ENCODE measurements at places on chromosomes 13 and 19. TPM values are rescaled to one million over a fixed set of nuclear protein-coding genes. Genes with fewer than 3 reads are reported as not detected.
A peak's percentile ranks its signal among the peaks of the same experiment; 100 is the strongest.

GRCh38 chr19:39996218-39996810, 546 bp upstream of the ZNF546 start:
- peak; percentile 65 for DNase-seq

GRCh38 chr19:7427944-7428343, 60.9 kb downstream of the PEX11G start:
- no peak for DNase-seq

GRCh38 chr13:27130979-27131623, 40.5 kb downstream of the USP12 start:
- DNase-seq = peak; percentile 99

GRCh38 chr13:100987948-100988347, 313.4 kb upstream of the TMTC4 start:
- DNase-seq = no peak

DNA sequence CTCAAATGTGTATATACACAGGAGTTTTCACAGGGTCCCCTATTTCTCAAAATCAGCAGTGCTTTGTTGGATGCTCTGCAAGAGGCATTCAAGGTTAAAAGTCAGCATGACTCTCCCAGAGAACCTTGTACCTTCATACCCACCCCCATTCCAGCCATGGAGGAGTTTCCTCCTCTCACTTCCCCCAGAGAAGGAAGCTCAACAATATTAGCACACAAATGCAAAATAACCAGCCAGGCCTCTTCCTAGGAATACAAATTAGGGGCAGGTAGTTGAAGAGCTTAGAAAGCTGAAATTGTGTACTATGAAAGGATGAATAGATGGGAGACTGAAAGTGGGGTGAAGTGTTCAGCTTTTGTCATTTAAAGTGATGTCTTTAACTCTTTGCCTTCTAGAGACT, 43.8 kb downstream of the SPRY2 start:
- DNase-seq = no peak

- DNase-seq = no peak
Measured at GRCh38 chr19:6806488-6806887, 34.0 kb downstream of the VAV1 start.

GRCh38 chr19:8675066-8675465, 23.5 kb downstream of the ACTL9 start:
- DNase-seq = no peak

GRCh38 chr19:1356508-1356865, 27.2 kb upstream of the NDUFS7 start:
- no peak for DNase-seq

The COMP gene
- total RNA-seq = not detected

The ELSPBP1 gene
- total RNA-seq = not detected

DNA sequence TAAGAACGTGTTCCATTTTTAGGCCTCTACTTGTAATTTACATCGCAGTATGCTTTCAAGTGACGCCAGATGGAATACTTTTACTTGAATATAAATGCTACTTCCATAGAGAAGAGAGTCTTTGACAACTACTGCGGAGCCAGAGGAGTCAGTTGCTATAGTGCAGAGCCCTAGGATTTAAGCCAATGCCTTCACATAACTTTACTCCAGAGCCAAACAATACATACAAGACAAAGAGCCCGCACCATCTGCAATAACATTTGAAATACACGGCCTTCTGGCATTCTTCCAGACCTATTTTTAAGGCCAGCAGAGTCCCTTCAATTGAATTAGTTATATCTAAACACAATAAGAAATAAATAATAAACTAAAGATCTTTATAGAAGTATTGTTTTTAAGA, 59.4 kb downstream of the XPO4 start:
- DNase-seq = no peak

- no peak for DNase-seq
Measured at GRCh38 chr13:75271846-75272245, 210.1 kb downstream of the TBC1D4 start.

DNA sequence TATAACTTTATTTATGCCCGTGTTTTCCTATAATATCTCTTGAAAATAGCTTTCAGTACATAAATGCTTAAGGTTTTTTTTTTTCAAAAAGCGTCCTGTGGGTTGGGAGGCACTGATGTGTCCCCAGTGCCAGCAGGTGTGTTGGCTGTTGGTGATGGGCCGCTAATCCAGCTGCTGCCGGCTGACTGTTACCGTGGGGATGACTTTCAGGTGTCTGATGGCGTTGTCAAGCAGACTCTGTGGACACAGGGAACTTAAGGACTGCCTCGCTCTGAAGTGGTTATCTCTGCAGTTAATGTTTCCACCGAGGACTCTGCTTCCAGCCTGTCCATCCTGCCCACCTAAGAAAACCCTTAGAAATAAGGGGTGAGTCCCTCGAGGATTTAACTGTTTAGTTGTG, 94.5 kb downstream of the ANKRD10 start:
- DNase-seq = no peak

DNA sequence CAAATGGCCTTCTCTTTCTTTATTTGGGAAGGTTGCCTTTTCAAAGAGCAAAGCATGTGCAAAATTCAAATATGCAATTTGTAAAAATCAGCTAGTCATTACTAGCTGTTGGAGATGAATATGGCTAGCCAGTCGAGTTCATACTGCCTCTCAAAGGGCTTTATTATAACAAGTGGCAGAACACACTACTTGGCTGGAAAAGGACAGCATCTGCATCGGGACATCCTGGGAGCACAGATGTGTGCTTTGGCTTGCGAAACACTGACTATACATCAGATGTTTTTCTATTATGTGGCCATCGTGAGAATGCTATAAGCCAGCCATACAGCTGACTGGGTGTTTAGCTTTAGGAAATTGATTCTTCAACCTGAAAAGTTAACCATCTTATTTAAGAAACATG, 424.2 kb downstream of the KCTD12 start:
- no peak for DNase-seq

The ZMYM5 gene
- total RNA-seq = 12.4 TPM

The MYBPC2 gene
- not detected for total RNA-seq

DNA sequence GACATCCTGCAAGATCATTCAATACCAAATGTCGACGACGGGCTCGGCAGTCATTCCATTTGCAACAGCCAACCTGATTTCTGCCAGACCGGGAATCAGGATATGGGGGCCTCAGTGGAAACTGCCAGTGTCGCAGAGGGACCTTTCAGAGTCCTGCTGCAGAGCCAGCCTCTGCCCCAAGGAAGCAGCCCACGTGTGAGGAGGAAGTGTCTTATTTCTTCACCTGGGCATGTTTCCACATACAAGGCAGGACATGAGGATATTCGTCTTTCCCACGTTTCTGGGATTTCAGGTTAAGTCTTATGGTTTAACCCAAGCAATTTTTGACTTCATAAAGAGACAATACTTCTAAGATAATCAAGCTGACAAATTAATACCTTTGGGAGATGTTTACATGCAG, 69.9 kb downstream of the ABCC4 start:
- DNase-seq = peak; percentile 34

The MTUS2 gene
- total RNA-seq = not detected

GRCh38 chr13:75299913-75300862, 181.8 kb downstream of the TBC1D4 start:
- DNase-seq = no peak

- DNase-seq = no peak
Measured at GRCh38 chr19:3646336-3647092, 19.9 kb upstream of the CACTIN start.

GRCh38 chr13:60178327-60178726, 14.6 kb upstream of the DIAPH3 start:
- DNase-seq = no peak

- no peak for DNase-seq
Measured at GRCh38 chr13:112588490-112589297, 741 bp upstream of the TUBGCP3 start.

- DNase-seq = no peak
Measured at GRCh38 chr13:71998223-71998622, 131.2 kb upstream of the DACH1 start.

The CALR3 gene
- total RNA-seq = 0.26 TPM

DNA sequence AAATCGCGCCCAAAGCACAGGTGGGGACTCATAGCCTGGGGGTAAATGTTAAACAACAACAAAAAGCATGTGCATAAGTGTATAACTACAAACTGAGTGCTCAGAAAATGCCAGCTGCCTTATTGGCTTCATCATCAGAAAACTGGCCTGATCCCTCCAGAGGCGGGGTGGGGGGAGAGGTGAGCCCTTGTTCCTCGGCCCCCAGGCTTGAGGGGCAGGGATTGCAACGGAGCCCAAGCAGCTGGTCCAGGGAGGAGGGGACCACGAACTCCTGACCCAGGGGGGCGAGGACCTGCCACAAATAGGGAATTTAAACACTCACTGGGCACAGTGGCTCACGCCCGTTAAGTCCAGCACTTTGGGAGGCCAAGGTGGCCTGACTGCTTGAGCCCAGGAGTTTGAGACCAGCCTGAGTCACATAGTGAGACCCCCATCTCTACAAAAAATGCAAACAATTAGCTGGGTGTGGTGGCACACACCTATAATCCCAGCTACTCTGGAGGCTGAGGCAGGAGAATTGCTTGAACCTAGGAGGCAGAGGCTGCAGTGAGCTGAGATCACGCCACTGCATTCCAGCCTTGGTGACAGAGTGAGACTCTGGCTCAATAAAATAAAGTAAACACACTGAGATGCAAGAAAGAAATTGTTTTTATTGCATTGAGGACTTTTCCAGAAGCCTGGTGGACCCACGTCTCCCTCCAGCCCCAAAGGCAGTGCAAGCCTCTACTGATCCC, 8.7 kb downstream of the SIRT6 start:
- no peak for DNase-seq

The PSG6 gene
- total RNA-seq = not detected

The RASAL3 gene
- not detected for total RNA-seq

DNA sequence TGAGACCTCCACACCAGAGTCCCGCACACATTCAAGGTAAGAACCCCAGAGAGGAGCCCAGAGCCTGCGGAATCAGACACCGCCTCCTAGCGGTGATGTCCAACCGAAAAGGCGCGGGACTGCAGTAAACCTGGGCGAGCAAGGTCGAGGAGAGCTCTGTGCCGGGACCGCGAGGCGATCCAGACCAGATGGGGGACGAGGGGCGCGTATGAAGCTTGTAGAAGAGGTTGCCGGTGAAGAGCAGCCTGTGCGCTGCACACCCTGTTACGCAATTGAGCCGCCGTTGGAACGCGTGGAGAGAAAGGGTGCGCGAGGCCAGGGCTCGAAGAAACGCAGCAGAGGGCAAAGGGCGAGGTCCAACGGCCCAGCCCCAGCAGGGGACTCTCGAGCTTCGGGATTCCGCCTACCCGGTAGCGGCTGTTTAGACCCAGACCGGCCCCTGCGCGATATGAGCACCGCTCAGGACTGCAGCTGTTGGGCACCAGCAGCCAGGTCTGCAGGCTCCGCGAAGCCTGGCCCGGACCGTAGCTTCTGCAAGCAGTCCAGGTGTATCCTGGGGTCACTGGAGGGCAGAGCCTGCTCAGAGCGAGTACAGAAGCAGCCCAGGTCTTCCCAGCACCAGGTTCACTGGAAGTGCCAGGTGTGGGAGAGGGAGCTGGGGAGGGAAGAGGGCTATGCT, 65.9 kb upstream of the ZNF599 start:
- no peak for DNase-seq

All from bronchial epithelial cell (primary cell).